ENCODE measurements at places on chromosomes 3 and 15.

GRCh38 chr15:92505611-92506010 is 111.9 kb downstream of the ST8SIA2 start:
- no peak for DNase-seq

- no peak for DNase-seq
Observed at GRCh38 chr3:158731938-158732855, at the start of gene RARRES1. TSS of gene RARRES1 (minus strand) at chr3:158732457. CDS start at chr3:158732415, 42 bp downstream.

- DNase-seq, result no peak
Observed at GRCh38 chr3:190301591-190301990, 20.7 kb downstream of the CLDN1 start.

GRCh38 chr15:34796847-34797435 is 1.6 kb upstream of the ACTC1 start:
- no peak for DNase-seq

GRCh38 chr3:58471025-58471887 is 20.6 kb upstream of the KCTD6 start:
- DNase-seq, result peak; percentile 79

GRCh38 chr3:23712656-23713559 is 92.8 kb upstream of the UBE2E1 start:
- peak; percentile 86 for DNase-seq

- no peak for DNase-seq
Observed at GRCh38 chr15:56353740-56354139, 11.5 kb upstream of the TEX9 start.

DNA sequence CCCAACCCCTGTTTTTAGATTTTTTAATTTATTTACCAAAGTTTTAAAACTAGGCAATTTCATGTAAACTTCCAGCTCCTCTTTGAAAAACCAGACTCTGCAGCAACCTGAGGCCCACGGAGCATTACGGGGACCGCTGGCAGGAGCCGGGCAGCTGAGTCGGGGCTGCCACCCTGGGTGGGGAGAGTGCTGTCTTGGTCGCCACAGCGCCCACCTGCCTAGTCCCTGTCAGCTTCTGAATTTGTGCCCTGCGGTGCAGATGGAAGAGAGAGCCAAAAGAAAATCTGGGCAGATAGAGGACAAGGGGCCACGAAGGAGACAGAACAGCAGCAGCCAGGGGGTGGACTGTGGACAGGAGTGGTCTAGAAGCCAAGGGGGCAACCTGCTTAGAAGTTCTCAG is 34.6 kb downstream of the PXYLP1 start:
- DNase-seq, result no peak

GRCh38 chr15:90097475-90097874 is 4.8 kb downstream of the IDH2 start:
- no peak for DNase-seq

DNA sequence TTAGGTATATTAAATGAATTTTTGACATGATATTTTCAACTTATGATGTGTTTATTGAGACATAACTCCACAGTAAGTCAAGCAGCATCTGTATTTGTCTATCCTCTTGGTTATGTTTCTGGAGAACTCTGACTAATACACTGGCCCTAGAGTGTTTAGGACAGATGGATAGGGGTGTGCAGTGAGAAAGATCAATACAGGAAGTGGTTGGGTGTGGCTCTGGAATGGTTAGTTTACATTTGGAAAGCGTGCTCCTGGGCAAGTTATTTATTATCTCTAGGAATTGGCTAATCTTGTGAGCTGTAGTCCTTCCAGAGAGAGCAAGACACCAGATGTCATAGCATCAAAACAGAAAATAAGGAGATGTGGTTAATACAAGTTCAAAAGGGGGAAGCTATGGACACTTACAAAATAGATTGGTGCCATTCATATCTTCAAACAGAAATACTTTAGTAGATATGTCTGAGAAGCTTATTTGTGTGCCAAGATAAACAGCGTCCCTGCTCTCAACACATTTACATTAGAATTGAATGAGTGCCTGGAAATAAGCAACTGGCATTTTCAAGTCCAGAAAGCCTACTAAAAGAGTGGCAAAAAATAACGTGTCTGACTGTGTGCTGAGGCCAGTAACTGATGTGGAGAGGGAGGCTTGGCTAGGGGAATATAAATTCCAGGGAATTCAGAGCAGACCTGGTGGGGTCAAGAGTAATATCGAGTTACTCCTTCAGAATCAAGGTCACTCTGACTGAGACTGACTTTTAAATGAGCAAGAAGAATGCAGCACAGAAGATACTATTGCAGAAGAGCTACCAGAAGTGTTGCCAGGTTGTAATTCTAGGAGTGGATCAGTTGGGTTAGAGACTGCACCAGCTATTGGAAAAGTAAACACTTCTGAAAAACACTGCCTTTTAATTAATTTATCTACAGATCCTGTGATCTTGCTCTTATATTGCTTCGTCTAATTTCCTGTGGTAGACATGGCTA is 33.4 kb upstream of the PLAAT1 start:
- DNase-seq, result no peak

DNA sequence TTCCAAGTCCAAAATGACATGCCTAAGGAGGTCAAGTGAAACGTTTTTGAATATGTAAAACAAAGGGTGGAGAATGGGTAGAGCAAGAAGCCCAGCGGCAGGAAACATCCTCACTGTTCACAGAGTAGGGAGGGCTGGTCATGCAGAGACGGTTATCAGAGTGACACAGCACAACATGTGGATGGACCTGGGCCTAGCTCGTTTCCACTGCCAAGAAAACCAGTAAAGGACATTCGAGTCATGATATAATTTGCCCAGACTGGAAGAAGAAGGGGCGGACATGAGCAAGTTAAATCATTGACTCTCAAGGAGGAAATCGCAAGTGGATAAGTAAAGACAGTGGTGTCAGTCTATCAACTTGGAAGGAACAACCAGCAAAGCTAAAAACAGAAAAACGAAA is 89.3 kb downstream of the LRIG1 start:
- no peak for DNase-seq

- no peak for DNase-seq
Observed at GRCh38 chr15:31278061-31278445, 48.6 kb upstream of the KLF13 start.

DNA sequence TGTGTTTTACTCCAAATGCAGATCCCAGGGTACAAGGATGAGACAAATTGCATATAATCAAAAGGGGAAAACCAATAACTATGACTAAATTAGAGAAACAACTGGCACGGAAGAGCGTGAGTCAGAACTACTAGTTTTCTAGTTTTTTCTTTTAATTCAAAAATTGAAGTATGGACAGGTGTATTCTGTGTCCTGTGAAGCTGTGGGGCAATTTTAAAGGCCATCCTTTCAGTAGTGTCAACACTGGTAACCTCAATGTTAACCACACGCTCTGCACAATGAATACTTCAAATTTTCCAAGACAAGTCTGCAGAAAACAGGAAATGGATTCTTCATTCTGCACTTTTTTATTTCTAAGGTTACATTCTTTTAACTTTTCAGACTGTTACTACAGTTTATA is 32.5 kb upstream of the GOLGA8A start:
- no peak for DNase-seq

DNA sequence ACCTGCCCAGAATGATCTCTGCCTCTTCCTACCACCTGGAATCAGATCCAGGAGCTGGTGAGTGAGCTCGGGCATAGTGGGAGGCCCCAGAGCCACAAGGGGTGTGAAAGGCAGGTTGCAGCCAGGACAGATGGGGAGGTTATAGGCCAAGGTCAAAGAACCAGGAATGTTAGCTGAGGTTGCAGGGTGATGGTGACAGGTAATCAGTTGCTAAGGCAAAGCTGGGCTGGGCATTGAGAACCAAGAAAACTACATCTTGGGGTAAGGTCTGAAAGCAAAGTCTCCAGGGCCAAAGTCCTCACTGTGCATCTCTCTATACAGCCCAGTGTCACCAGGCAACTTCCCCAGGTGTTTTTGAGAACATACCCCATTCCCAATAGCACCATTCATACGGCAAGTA is 38.4 kb upstream of the SLC6A11 start:
- DNase-seq, result no peak
